Activated T-helper 1 cell treated with anti-CD3 and anti-CD28 coated beads, Interleukin-2, amount 50 U/mL, for 16 hours (primary cell): ENCODE measurements at places on chromosomes 11 and 22.
A peak's percentile ranks its signal among the peaks of the same experiment; 100 is the strongest.

- DNase-seq = no peak
Observed at GRCh38 chr11:123410218-123410549, 19.9 kb upstream of the GRAMD1B start.

GRCh38 chr22:42444077-42444904, 12.1 kb upstream of the NFAM1 start:
- peak; percentile 53 for DNase-seq

GRCh38 chr22:44532552-44532951, 34.5 kb upstream of the RTL6 start:
- no peak for DNase-seq

DNA sequence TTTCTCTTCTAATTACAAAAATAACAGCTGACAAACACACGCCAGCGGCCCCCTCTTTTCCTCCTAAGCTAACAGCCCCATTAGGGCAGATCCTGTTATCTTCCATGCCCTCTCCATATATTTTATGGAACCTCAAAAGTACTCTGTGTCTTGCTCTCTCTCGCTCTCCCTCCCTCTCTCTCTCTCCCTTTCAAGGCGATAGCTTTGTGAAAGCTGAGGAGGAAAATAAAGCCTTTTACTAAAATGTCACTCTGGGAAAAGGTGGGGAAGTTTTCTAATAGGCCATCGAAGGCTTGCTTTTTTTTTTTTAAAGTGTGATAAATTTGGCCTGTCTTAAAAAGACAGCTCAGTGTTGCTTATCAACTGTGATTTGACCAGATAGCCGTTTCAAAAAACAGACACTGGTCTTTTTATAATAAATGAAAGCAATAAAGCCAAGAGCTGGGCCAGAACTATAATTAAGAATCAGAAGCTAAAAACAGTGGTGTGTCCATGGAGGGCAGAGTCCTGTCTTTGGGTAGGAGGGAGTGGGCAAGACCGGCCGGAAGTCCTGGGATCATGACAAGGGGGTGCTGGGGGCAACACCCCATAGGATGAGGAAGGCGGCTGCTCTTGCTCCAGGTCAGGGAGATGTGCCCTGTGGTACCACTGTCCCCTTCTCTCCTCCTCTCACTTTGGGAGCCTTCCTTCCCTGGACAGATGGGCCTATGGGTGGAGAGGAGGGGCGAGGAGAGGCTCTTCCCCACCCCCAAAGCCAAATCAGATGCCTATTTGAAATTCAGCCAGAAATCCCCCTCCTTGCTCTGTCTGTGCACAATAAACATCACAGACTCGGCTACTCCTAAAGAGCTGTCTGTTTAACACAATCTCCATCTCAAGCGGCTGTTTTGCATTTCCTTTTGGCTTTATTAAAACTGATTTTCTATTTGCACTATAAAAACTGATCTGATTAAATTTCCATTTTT, 267.2 kb downstream of the BUD13 start:
- no peak for DNase-seq

DNA sequence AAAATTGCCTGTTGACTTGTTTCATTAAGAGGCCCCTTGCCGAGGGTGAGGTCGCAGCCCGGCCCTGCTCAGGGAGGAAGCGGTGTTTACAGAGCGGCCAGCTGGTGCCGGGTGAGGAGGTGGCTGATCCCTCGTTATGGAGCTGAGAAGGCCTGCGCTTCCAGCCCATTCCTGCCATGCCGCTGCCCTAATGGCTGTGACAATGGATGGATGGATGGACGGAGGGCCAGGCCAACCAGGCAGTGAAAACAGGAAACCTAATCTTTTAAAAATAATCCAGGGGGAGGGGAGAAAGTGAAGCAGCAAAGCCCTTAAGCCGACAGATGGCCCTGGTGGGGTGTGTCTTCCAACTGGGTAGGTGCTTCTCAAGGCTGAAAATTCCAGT, 38.5 kb downstream of the BCR start:
- DNase-seq = no peak

- no peak for DNase-seq
Observed at GRCh38 chr11:122523846-122524805, 131.4 kb upstream of the UBASH3B start.

GRCh38 chr11:57378186-57378585, 2.8 kb downstream of the PRG3 start:
- no peak for DNase-seq
